Activated T-cell treated with anti-CD3 and anti-CD28 coated beads for 48 hours (primary cell): ENCODE measurements at places on chromosomes 12 and 14.

- DNase-seq: peak; percentile 10
Observed at GRCh38 chr12:90953956-90954421, 987 bp downstream of the CCER1 start.

GRCh38 chr12:80413462-80413861 lies 30.6 kb upstream of the PTPRQ start:
- DNase-seq: no peak

GRCh38 chr12:75587340-75588106 lies 76.1 kb upstream of the KRR1 start:
- DNase-seq: no peak

DNA sequence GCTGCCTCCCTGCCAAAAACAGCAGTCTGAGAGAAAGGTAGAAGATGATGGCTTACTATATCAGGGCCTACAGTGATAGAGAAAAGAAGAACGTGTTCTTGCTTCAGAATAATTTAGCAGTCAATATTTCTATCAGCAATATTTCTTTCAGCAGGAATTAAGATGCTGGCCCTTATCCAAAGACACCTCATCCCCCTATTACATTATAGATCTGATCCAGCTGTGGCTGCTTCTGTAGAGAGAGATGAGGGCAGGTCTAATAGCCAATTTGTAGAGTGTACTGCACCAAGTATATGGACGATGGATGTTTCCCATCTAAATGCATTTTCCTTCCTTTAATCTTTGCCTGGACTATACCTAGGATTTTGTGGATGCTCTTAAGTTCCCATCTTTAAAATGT lies 451.7 kb downstream of the NPAS3 start:
- DNase-seq: no peak
